ENCODE measurements at places on chromosomes 16 and 17.

DNA sequence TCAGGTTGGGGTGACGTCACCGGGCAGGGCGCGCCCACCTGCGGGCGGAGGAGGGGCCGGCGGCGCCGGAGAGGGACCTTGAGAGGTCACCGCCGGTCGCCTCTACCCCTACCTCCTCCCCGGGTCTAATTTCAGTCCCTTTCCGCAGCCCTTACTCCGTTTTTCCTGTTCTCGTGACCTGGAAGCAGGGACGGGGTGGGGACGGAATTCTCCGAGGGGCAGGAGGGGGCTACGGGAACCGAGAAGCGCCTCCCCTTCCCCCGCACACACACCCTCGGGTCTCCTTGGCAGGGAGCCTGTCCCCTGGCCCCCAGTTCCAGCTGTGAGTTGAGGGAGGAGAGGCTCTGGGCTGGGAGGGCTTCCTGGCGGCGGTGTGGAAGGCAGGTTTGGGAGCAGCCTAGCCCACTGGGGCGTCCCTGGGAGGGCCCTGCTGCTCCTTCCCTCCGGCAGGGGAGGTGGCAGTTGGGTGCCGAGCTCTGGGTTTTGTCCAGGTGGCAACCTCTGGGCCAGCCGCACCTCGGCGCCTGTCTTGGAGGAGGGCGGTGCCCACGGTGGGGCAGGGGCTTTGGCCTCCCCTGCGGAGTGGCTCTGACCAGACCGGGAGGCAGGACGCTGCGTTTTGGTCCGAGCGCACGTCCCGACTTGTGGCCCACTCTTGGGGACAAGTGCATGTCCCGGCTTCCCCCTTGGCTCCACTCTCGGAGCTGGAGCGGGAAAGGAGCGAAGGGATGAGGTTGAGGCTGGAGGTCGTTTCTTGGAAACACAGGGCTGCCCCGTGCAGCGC is 773 bp downstream of the SYNGR3 start:
- DNase-seq = no peak

- no peak for DNase-seq
Measured at GRCh38 chr16:19753815-19754643, 36.0 kb downstream of the IQCK start.

GRCh38 chr16:104355-104754 is 26.3 kb downstream of the MPG start:
- DNase-seq = no peak

- no peak for DNase-seq
Measured at GRCh38 chr17:7038025-7038862, 2.4 kb downstream of the SLC16A13 start.

DNA sequence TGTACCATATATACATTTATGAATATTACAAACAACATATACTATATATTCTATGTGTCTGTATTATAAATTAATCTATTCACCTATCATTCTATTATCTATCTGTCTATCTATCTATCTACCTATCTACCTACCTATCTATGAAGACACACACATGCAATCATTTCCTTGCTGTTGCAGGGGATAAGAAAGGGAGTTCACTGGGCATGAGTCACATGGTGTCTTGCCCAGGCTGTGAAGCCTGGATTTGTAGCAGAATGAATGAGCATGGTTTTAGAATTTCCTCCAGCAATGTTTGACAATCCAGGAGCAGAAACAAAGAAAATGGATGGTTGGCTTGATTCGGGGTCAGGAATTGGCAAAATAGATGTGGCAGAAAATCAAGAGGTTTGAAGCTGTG is 23.2 kb upstream of the FAM20A start:
- DNase-seq = no peak

GRCh38 chr16:77555126-77555525 is 120.3 kb upstream of the ADAMTS18 start:
- no peak for DNase-seq

DNA sequence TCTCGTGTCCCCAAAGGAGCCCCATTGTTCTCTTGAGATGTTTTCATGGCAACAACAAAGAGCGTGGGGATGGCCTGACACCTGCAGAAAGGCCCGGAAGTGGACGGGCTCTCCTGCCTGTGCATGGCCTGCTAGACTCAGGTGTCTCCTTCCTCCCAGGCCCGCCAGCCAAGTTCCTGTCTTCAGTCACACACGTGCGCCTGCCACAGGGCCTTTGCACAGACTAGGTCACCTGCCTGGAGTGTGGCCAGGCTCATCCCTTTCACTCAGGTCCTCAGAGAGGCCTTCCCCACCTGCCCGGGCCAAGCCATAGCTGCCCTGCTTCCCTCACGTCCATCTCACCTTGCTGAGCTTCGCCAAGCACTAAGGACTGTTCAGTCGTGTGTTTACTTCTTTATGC is 300.9 kb downstream of the FOXL1 start:
- DNase-seq = no peak

GRCh38 chr16:76946879-76947278 is 244.1 kb upstream of the MON1B start:
- no peak for DNase-seq

DNA sequence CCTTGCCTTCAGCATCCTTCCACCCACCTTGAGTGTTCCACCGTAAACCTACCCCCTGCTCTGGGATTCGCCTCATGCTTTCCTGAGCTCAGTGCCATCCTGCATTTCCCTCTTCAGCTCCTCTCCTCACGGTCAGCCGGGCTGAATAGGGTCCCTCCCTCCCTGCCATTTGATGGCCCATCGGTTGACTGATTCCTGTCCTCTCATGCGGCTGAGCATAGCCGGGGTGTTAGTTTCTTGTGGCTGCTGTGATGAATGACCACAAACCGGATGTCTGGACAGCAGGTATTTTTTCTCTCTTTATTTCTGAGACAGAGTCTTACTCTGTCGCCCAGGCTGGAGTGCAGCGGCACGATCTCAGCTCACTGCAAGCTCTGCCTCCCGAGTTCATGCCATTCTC is 44.1 kb upstream of the MGAT5B start:
- no peak for DNase-seq

GRCh38 chr17:5757314-5757907 is 173.1 kb upstream of the NLRP1 start:
- DNase-seq = no peak

DNA sequence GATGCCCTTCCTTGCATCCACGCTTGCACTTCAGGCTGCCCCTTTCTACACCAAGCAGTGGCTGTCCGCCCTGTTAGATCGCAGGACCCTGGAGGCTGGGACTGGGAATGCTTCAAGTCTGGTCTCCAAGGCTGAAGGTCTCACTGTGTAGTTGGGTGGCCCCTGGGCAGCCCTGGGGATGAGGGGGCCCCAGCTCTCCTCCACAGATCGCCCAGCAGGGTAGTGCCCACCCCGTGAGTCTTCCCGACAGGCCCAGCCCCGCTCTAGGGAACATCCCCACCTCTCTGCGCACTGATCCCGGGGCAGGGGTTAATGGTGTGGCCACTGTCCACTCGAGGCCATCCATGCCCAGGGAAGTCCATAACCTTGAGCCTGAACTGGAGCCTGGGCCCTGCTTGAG is 10.3 kb downstream of the ZNF213 start:
- no peak for DNase-seq

GRCh38 chr16:81421536-81421935 is 23.1 kb upstream of the CMIP start:
- DNase-seq = no peak

DNA sequence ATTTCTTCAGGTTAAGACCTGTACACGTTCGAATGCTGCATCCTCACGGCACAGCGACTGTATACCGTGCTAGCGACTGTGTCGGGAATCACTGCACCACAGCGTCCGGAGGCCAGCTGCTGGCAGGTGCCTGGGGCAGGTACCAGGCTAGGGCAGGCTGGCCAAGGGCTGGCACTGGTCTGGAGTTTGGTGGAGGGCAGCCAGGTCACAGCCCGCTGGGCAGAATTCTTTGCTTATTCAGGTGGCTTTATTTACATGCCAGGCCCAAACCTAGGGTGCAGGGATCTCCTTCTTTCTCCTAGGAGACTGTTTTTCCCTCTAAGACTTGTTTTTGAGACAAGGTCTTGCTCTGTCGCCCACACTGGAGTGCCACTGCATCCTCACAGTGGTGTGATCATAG is 37.9 kb downstream of the COTL1 start:
- no peak for DNase-seq

DNA sequence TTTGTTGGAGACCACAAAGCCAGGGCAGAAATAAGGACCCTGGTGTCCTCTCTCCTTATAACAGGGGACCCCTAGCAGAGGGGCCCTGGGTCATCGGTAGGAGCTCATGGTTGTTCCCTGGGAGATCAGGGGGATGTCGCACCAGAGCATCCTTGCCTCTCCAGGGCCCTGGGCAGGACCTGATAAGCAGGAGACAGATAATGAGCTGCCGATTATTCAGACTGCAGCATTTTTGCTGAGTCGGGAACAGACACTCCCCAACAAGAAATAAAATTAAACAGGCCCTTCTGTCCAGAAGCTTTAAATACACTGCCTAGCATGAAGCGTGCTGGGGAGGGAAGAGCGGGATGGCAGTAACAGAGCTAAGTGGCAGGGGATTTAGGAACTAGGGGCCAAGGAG is 15.4 kb upstream of the GFAP start:
- no peak for DNase-seq

DNA sequence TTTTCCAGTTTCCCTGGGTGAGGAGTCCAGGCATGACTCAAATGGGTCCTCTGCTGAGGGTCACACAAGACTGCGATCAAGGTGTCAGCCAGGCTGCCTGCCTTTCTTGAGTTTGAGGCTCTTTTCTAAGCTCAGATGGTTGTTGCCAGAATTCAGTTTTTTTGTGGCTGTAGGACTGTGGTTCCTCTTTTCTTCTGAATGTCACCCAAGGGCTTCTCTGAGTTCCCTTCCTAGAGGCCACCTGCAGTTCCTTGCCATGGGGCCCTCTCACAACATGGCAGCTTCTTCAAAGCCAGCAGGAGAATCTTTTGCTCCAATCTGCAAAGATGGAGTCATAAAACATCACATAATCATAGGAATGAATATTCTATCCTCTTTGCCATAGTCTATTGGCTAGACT is 17.5 kb downstream of the LIMD2 start:
- no peak for DNase-seq
